Activated T-cell treated with anti-CD3 and anti-CD28 coated beads for 4 hours (primary cell): ENCODE measurements at places on chromosomes 4 and X.

- no peak for DNase-seq
These were observed 628 bp downstream of the ZCCHC12 start for GRCh38 chrX:118824173-118824730.

- DNase-seq: no peak
These were observed 177.0 kb upstream of the RASGEF1B start for GRCh38 chr4:81648576-81649275.

- DNase-seq: no peak
These were observed 460.1 kb downstream of the NAF1 start for GRCh38 chr4:162706632-162707031.

DNA sequence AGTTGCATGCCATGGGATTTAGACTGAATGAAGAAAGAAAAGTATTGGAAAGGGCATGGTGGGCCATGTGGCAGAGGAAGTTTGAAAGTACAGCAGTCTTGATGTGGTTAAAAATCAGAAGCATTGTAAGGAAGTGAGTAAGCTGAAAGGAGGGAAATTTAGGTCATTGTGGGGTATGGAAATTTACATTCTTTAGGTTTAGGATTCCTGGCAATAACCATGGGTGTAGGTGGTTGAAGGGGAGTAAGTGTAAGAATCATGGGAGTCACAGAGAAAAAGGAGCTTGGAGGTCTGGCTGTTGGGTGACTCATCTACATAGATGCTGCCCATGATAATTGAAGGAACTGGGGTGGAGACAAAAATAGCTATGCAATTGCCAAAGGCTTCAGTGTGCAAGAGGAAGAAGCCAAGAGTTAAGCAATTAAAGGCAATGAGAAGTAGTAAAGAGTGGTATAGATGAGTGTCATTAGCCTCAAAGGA, 243.8 kb upstream of the LDB2 start:
- DNase-seq: no peak

- DNase-seq: no peak
These were observed 776 bp downstream of the RBM47 start for GRCh38 chr4:40628888-40629287.

GRCh38 chr4:99028187-99028586, 32.7 kb downstream of the METAP1 start:
- DNase-seq: no peak

DNA sequence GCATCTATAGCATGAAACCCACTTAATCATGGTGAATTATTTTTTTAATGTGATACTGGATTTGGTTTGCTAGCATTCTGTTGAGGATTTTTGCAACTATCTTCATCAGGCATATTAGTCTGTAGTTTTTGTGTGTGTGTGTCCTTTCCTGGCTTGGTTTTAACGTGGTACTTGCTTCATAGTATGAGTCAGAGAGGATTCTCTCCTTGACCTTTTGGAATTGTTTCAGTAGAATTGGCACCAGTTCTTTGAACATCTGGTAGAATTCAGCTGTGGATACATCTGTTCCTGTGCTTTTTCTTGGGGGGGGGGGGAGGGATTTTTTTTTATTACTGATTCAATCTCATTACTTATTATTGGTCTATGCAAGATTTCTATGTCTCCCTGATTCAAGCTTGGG, 232.0 kb upstream of the KLF8 start:
- DNase-seq: no peak

- no peak for DNase-seq
These were observed 404.0 kb upstream of the F9 start for GRCh38 chrX:139126493-139126892.

DNA sequence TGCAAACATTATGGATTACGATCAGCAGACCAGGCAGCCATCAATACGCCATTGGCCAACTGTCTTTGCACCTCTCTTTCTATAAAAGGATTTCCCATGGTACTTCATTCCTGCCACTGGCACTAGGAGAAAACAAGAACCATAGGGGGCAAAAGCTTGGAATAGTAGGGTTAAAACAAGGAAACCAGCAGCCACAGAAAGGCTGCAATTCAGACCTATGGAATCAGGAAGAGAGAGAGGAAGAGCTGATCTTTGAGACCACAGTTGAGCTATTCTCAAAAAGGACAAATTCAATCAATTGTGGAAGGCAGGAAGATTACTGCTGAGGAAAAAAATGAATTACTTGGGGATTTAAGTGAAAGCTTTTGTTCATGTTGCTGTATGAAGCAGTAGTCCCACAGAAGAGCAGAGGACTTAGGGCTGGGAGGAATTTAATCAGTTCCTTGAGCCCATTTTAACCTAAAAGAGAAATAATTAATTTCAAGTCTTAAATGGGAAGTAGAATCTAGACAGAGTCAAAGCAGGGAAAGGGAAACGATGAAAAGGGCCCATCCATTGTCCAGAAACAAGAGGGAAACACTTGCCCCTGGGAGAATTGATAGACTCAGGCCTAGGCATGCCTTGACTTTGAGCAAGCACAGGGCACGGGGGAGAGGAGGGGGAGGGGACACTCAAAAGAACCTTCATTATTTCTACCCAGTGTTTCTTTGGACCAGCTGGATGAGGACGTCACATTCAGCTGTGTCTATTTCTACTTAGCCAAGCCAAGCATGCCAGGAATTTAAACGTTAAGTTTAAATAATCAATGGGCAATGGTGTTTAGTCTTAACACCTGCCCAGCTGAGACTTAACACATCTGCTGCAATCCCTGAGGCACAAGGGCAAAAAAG, 50.7 kb downstream of the SCD5 start:
- no peak for DNase-seq

- DNase-seq: no peak
These were observed 74.0 kb downstream of the PAK3 start for GRCh38 chrX:111170017-111170416.

- DNase-seq: no peak
These were observed 405.0 kb downstream of the BCOR start for GRCh38 chrX:39692796-39693195.

DNA sequence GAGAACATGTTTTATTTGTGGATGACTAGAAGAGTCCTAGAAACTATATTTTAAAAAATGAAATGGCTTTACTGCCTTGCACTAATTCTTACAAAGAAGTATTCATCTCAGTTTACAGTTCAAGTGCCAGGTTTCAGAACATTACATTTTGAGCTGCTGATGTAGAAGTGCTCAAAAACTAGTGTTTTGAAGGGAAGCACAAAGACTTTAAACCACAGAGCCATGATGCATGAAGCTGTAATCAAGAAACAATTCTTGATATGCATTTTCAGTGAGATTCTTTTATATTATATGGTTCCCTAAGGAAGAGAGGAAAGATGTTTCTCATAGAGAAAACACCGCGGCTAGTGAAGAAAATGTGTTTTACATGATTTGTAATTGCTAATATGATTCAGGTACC, 1163.0 kb downstream of the RAPGEF2 start:
- no peak for DNase-seq

- DNase-seq: no peak
These were observed 22.7 kb upstream of the RNF212 start for GRCh38 chr4:1136048-1136447.

- DNase-seq: no peak
These were observed 627.6 kb upstream of the FRG1 start for GRCh38 chr4:189313064-189313463.

DNA sequence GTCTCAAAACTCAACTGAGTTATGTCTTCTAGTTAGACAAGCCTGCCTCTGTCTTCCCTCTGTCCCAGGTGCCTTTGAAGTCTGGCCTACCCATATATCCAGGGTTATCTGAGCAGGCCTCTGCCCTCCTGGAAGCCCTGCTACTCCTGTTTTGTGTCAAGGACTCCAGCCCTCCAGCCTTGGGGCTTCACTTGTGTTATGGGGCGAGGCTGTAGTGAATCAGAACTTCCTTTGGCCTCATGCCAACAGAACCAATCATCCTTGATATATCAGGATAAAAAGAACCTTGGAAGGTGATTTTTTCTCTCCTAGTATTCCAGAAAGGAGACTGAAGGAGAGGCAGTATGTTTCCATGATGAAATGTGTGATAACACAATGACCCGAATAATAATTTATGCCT, 8.9 kb upstream of the ADGRG4 start:
- DNase-seq: no peak
